ENCODE measurements at places on chromosomes 3 and 15. TPM values are rescaled to one million over a fixed set of nuclear protein-coding genes. Genes with fewer than 3 reads are reported as not detected.
A peak's percentile ranks its signal among the peaks of the same experiment; 100 is the strongest.

DNA sequence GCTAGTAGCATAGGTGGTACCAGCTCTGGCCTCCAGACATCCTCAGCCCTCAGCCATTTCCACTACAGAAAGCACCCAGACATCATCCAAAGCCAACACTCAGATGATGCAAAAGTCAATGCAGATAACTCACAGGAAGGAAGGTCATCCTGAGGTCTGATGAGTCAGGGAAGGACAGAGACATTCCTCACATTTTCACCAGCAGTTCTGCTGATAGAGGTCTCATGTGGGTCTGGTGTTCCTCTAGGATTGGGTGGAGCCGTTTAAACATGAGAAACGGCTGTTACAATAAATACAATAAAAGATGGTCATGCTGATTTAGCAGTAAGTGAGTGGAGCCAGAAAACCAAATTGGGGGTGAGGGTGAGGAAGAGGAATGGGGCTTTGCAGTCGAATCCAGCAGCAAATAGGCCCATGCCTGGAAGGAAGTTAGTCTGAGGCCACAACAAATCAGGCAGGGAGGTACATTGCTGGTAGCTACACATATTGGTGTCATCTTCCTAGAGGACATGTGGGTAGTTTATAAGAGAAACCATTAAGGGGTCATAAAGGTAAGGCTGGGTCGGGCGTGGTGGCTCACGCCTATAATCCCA lies 33.3 kb upstream of the FLNB start:
- no peak overlapping the region for H3K4me3 ChIP-seq
- H3K36me3 ChIP-seq, result no peaks in the 10 kb centered on the region
- peaks cover 6% of the 10 kb centered on the region for H3K4me1 ChIP-seq
- no peak for DNase-seq
- no peak overlapping the region for H3K27ac ChIP-seq

- no peak for DNase-seq
- no peak overlapping the region for H3K4me3 ChIP-seq
- no peak overlapping the region for H3K27ac ChIP-seq
- H3K4me1 ChIP-seq, result peaks cover 12% of the 10 kb centered on the region
- no peaks in the 10 kb centered on the region for H3K27me3 ChIP-seq
- peaks cover 4% of the 10 kb centered on the region for H3K36me3 ChIP-seq
Observed at GRCh38 chr15:72037321-72037720, 80.6 kb downstream of the MYO9A start.

DNA sequence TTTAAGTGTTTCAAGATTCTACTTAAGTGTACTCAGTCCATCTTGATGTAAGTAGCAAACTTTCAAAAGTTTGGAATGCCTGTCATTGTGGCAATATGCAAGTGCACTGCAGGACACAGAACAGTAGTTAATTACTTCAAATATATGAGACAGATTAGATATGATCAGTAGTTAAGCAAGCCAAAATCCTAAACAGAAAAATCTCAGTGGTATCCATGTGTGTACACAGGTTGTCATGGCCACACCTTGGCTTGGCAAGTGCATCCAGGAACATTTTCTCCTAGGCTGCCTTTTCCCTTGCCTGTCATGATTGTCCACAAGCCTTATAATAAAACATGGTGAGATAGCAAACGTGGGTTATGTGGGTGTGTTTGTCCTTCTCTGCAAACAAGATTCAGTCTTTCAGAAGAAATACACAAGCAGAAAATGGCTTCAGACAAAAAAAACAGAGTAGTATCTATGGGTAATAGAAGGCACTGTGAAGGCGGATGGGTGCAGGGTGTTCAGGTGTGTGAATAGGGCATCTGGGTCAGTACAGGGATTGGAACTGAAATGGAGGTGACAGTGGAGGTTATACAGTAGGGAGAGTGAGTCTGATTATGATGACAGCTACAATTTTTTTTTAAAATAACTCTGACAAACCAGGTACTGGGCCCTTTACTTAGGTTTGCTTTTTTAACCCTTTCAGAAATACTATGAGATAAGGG lies 229.0 kb upstream of the LRIG1 start:
- no peak overlapping the region for H3K27ac ChIP-seq
- H3K4me3 ChIP-seq, result no peak overlapping the region
- DNase-seq, result no peak
- H3K4me1 ChIP-seq, result no peaks in the 10 kb centered on the region

The ARPIN gene
- not detected for total RNA-seq

The DNAH12 gene
- 0.10 TPM for total RNA-seq

DNA sequence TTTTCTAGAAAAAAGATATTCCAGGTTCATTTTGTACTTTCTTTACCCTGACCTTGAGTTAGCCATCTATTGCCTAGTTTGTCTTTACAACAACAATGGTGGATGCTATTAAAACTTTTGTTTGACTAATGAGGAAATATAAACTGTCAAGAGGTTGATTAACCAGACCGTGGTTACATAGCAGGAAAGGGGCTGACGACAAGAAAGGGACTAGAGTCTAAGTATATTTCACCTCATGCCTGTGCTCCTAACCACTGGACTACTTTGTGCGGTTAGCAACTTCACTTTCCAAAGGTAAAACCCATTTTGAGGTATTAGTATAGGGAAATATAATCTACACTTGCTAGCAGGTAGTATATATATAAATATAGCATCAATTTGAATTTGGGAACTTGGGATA lies 327.1 kb downstream of the SATB1 start:
- H3K27ac ChIP-seq, result no peak overlapping the region
- H3K4me3 ChIP-seq, result no peak overlapping the region
- H3K27me3 ChIP-seq, result peaks cover 6% of the 10 kb centered on the region
- no peaks in the 10 kb centered on the region for H3K36me3 ChIP-seq
- H3K4me1 ChIP-seq, result peaks cover 10% of the 10 kb centered on the region

- no peak for DNase-seq
- H3K27me3 ChIP-seq, result no peaks in the 10 kb centered on the region
- H3K36me3 ChIP-seq, result no peaks in the 10 kb centered on the region
- no peak overlapping the region for H3K4me3 ChIP-seq
- no peaks in the 10 kb centered on the region for H3K4me1 ChIP-seq
- no peak overlapping the region for H3K27ac ChIP-seq
Observed at GRCh38 chr15:70031713-70032112, 66.0 kb downstream of the TLE3 start.

- H3K27ac ChIP-seq, result peak overlapping the region; percentile 84
- peaks cover 26% of the 10 kb centered on the region for H3K4me1 ChIP-seq
- H3K27me3 ChIP-seq, result peaks cover 4% of the 10 kb centered on the region
Observed at GRCh38 chr15:58506064-58506490, 74.3 kb downstream of the LIPC start.

- peaks cover 7% of the 10 kb centered on the region for H3K4me1 ChIP-seq
- DNase-seq, result no peak
- H3K27ac ChIP-seq, result no peak overlapping the region
- no peak overlapping the region for H3K4me3 ChIP-seq
- no peaks in the 10 kb centered on the region for H3K27me3 ChIP-seq
- H3K36me3 ChIP-seq, result no peaks in the 10 kb centered on the region
Observed at GRCh38 chr15:87758794-87759418, 497.6 kb downstream of the NTRK3 start.

DNA sequence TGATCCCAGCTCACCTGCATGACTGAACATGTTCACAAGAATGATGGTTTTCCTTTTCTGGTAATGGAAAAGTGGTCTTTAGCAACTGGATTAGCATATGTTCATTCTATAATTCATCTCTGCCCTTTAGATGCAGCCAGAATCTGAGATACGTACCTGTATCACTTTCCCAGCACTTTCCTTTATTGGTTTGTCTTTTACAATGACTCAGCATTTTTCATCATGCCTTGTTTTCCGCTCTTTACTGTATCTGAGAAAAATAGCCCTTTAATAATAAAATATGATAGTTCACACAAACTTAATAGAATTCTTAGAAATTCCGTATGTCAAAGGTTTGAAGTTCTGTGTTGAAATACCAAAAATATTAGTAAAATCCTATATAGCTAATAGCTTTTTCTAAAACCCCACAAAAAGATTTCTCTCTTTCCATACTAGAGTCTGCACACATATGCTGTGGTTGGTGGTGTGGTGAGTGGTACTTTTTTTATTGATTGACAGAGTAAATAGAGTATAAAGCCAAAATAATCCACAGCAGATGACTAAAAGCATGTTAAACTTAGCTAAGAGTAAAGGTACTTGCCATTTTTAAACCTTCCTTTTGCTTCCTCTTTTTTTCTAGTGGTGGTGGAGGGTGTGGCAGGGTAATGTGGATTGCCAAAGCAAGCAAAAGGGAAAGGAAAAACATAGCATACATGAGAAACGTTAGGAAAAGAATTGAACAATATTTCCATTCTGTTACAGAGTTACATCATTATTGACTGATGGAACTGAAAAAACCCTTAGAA lies 328.9 kb upstream of the RBMS3 start:
- no peak for DNase-seq
- H3K27ac ChIP-seq, result no peak overlapping the region
- H3K27me3 ChIP-seq, result peaks cover 8% of the 10 kb centered on the region
- no peak overlapping the region for H3K4me3 ChIP-seq
- no peaks in the 10 kb centered on the region for H3K36me3 ChIP-seq

The TTLL3 gene
- total RNA-seq, result 51.1 TPM

DNA sequence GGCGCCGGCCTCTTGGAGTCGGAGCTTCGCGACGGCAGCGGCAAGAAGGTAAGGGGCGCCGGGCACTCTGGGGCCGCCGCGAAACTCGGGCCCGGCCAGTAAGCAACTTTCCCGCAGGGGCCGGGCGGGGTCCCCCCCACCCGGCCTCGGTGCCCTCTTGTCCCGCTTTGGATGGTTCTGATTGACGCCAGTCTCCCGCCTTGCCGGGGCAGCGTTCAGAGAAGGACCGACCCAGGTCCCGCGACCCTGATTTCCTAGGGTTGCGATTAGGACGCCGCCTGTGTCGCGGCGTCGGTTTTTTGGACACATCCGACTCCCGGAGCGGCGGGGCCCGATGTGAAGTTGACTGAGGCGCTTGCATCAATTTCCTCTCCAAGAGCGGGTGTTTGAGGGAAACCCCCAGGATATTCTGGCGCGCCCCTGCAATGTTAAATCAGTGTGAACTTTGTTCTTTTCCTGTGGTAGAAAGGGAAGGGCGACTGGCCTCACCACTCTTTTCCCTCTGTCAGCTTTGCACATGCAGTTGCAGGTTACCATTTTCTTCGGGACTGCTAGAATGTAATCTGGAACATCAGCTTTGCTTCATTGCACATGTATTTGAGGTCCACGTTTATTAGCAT lies 755 bp downstream of the PDE8A start:
- H3K4me3 ChIP-seq, result peak overlapping the region; percentile 85
- peak overlapping the region; percentile 94 for H3K27ac ChIP-seq
- H3K4me1 ChIP-seq, result peaks cover 55% of the 10 kb centered on the region
- peaks cover 4% of the 10 kb centered on the region for H3K36me3 ChIP-seq
- DNase-seq, result peak; percentile 52

DNA sequence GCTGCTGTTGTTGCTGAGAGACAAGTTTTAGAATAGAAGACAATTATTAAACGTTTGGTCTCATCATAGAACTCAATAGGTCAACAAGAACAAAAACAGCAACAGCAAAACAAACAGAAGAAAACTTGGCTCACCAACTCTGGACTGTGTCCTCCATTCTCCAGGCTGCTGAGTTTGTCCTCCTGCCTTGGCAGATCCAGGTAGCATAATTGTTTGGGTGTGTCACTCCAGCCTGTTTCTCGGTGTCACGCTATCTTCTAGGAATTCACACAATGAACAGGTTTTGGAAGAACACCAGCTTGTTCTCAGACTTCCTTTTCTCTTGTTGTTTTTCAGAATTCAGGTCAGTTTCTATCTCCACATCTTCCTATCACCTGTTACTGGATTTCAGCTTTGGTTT lies 34.7 kb downstream of the ARRDC4 start:
- H3K27me3 ChIP-seq, result no peaks in the 10 kb centered on the region
- H3K4me1 ChIP-seq, result peaks cover 14% of the 10 kb centered on the region
- no peak overlapping the region for H3K27ac ChIP-seq
- no peak for DNase-seq
- no peaks in the 10 kb centered on the region for H3K36me3 ChIP-seq

- peak overlapping the region; percentile 83 for H3K4me3 ChIP-seq
- peak overlapping the region; percentile 88 for H3K27ac ChIP-seq
- no peaks in the 10 kb centered on the region for H3K27me3 ChIP-seq
- H3K4me1 ChIP-seq, result peaks cover 39% of the 10 kb centered on the region
- DNase-seq, result no peak
Observed at GRCh38 chr3:128617270-128617556, 33.4 kb downstream of the RPN1 start.

The GDPGP1 gene
- 10.0 TPM for total RNA-seq

DNA sequence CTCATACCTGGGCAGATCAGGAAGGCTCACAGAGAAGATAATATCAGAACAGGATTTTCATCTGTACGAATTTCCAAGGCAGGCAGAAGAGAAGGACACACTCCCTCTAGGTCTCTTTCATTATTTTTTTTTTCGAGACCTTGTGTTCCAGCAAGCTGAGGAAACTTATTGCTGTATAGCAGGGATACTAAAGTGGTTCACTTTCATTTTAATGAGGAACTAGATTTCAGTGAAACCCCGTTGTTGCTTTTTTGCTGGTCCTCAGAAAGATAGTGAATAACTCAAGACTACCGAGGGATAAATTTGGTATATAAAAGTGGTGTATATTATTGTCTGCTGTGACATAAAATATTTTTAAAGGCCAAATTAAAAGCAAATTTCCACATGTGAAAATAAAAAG lies 24.6 kb downstream of the MEIS2 start:
- no peak overlapping the region for H3K27ac ChIP-seq
- H3K36me3 ChIP-seq, result no peaks in the 10 kb centered on the region
- DNase-seq, result no peak
- no peaks in the 10 kb centered on the region for H3K27me3 ChIP-seq

The ANKUB1 gene
- not detected for total RNA-seq

The IDH2 gene
- total RNA-seq, result 349 TPM

GRCh38 chr3:16883057-16883722 lies 1.6 kb upstream of the PLCL2 start:
- peaks cover 12% of the 10 kb centered on the region for H3K27me3 ChIP-seq
- H3K27ac ChIP-seq, result peak overlapping the region; percentile 84
- DNase-seq, result no peak
- H3K4me1 ChIP-seq, result peaks cover 28% of the 10 kb centered on the region
- peaks cover 13% of the 10 kb centered on the region for H3K36me3 ChIP-seq

GRCh38 chr3:38738630-38739395 lies 77.2 kb downstream of the SCN10A start:
- H3K4me1 ChIP-seq, result no peaks in the 10 kb centered on the region
- H3K36me3 ChIP-seq, result no peaks in the 10 kb centered on the region
- peak overlapping the region; percentile 43 for H3K27ac ChIP-seq
- DNase-seq, result peak; percentile 30

The SI gene
- total RNA-seq, result not detected

- peaks cover 12% of the 10 kb centered on the region for H3K36me3 ChIP-seq
- no peak for DNase-seq
- H3K27me3 ChIP-seq, result peaks cover 32% of the 10 kb centered on the region
- H3K27ac ChIP-seq, result peak overlapping the region; percentile 26
- H3K4me1 ChIP-seq, result peaks cover 38% of the 10 kb centered on the region
Observed at GRCh38 chr3:42805141-42805821, 991 bp upstream of the HIGD1A start.

GRCh38 chr3:129378949-129379348 lies 49.5 kb downstream of the EFCAB12 start:
- no peaks in the 10 kb centered on the region for H3K27me3 ChIP-seq
- no peaks in the 10 kb centered on the region for H3K4me1 ChIP-seq
- H3K36me3 ChIP-seq, result peaks cover 5% of the 10 kb centered on the region
- DNase-seq, result no peak
- no peak overlapping the region for H3K4me3 ChIP-seq
